Neural progenitor cell (in vitro differentiated cells): ENCODE measurements at places on chromosomes 13 and 19. TPM values are rescaled to one million over a fixed set of nuclear protein-coding genes. Genes with fewer than 3 reads are reported as not detected.

DNA sequence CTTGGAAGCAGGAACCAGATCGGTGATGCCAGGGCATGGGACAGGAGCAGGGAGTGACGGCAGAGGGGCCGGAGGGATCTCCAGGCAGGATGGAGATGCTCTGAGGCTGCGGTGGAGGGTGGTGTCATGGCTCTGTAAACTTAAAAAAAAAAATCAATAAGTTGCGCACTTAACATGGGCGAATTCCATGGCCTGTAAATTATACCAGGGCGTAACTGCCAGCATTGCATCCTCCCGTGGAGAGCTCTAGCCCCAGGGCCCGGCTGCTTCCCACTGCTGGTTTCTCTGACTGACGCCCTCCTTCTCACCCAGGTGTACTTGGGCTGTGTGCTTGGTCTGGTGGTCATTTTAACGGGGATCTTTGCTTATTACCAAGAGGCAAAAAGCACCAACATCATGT lies 8.7 kb downstream of the ATP12A start:
- DNase-seq, result no peak

Gene ZNF492
- total RNA-seq, result not detected in 2 replicates

- DNase-seq, result no peak
Measured at GRCh38 chr19:32873247-32873959, 3.8 kb upstream of the SLC7A9 start.

DNA sequence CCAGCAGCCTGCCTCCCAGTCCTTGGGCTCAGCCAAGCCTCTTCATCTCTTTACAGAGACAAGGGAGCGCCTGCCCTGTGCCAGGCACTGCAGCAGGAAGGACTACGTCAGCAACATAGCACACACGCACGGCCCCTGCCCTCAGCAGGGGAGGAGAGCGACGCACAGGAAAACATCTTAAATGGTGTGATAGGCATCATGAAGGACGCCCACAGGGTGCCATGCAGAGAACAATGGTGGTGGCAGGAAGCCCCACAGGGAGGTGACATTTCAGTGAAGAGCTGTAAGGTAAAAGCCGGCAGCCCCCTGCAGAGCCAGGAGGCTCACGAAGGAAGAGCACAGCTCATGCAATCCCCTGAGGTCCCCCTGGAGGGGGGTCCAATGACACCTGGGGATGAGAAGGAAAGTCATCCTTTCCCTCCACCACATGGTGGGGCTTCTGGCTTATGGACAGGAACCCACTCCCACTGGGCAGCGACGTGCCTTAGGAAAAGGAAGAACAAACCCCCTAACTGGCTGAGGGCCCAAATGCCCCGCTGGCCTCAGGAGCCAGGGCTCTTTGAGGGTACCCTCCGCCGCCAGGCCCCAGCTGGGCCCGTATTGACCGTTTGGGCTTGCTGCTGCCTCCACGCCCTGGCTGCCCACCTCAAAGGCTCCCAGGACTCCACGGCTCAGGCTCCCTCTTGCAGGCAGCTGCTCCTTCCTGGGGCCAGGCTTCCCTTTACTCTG lies 37.3 kb upstream of the C13orf42 start:
- peak; percentile 52 for DNase-seq

Gene FCER2
- not detected in 2 replicates for total RNA-seq

GRCh38 chr19:44903602-44904425 lies 1.8 kb upstream of the APOE start:
- peak; percentile 73 for DNase-seq

- DNase-seq, result peak; percentile 59
Measured at GRCh38 chr13:106532111-106532929, 3.1 kb downstream of the EFNB2 start.

Gene NBEA
- total RNA-seq, result 23.5 and 31.0 TPM in 2 replicates

- no peak for DNase-seq
Measured at GRCh38 chr19:1270213-1270853, 1.2 kb downstream of the CIRBP start.

- DNase-seq, result no peak
Measured at GRCh38 chr19:54616057-54616456, 14.2 kb upstream of the LILRB1 start.

GRCh38 chr13:33172911-33173310 lies 112.6 kb downstream of the STARD13 start:
- no peak for DNase-seq

DNA sequence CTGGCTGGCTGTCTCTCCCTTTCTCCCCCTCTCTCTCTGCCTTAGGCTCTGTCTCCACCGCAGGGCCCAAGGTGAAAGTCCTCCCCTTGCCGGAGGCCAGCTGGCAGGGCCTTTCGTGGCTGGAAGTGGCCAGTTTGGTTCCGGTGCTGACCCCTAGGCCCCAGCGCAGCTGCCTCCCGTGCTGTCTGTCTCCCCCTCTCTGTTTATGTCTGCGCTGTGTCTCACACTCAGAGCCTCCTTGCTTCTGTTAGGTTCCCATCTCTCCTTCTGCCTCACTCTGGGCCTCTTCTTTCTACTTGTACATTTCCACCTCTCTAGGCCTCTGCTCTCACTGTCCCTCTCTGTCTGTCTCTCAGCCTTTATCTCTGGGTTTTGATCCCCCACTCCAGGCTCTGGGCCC lies 13.1 kb downstream of the CCDC97 start:
- DNase-seq, result no peak

Gene FIZ1
- 4.8 and 10.8 TPM in 2 replicates for total RNA-seq

Gene KBTBD6
- 11.5 and 14.4 TPM in 2 replicates for total RNA-seq

Gene CGB7
- 0.31 TPM in 1 of 2 replicates, not detected in the other for total RNA-seq

GRCh38 chr19:11005521-11005920 lies 44.7 kb downstream of the SMARCA4 start:
- no peak for DNase-seq

Gene SRRM5
- 0.25 TPM in 1 of 2 replicates, not detected in the other for total RNA-seq

DNA sequence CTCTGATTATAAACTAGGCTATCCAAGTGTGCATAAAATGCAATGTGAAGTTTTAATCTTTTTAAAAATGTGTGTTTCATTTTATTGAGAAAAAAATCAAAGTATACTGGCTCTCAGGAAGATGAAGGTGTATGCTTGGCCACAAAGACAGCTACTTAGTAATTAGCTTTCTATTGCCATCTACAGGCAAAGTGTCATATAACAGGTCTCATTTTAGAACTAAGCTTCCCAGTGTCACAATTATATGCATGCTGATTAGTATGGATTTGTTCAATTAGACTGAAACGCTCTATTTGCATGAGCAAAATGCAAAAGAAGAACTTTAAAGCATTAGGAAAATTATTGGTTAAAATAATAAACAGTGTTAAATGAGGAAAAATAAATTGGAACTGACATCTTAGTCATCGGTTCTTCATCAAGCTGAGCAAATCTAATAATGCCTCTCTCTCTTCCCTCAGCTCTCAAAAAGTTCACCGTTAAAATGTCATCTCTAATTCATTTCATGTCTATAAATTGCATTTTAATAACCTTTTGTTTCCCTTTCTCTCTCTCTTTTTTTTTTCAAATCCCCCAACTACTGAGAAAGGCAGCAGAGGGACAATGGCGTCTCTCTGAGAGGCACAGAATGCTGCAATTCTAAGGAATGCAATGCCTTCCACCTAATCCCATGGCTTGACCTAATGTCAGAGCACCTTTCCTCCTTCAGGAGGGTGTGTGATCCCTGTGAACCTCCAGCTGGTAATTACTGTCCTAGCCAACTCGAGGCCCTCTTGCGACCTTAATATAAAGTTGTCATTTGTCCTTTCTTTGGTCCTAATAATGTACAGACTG lies 313.1 kb upstream of the MAB21L1 start:
- peak; percentile 77 for DNase-seq

Gene PSG1
- total RNA-seq, result not detected in 2 replicates

Gene HIPK4
- total RNA-seq, result 0.34 TPM in 1 of 2 replicates, not detected in the other

Gene PEX11G
- 1.0 and 5.7 TPM in 2 replicates for total RNA-seq

DNA sequence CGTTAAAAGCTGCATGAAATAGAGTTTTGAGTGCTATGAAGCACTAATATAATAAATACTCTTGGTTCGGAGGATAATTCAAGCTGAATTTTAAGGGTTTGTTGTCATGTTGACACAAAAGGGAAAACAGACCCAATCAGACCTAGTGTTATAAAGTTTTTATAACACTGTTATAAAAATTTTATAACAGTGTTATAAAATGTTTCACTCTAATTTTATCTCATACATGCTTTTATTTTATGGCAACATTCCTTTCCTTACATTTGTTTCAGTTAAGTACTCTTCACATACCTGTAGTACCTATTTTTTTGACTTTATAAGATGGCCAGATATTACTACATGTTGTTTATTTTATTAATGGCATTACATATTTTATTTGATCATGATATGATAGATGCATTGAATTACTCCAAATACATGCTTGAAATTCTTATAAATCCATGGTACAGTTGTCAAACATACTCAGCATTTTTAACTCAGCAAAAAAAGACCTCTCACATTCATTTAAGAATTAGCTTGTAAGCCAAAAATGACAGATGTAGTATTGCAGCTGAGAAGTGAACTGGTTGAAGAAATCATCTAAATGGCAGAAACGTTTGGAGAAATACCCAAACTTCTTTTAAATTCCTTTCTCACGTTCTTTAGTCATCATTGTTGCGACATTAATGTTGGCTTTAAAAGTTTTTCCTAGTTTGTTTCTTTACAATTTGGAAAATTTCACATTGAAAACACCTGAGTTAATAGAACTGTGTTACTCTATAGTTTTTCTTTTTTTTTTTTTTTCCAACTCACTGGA lies 104.5 kb downstream of the PIBF1 start:
- no peak for DNase-seq

GRCh38 chr13:106530980-106531481 lies 4.4 kb downstream of the EFNB2 start:
- peak; percentile 55 for DNase-seq

DNA sequence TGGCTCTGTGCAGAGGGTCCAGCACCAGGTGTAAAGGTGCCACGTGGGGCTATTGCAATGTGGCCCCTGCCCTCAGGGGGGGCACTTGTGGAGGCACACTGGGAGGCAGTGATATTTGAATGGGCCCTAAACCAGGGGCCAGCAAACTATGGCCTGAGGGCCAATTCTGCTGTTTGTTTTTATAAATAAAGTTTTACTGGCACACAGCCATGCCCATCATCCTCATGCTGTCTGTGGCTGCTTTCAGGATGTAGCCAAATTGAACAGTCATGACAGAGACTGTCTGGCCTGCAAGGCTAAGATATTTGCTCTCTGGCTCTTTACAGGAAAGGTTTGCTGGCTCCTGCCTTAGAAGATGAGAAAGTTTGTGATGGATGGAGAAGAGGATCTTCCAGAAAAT lies 33.9 kb upstream of the RANBP3 start:
- no peak for DNase-seq

DNA sequence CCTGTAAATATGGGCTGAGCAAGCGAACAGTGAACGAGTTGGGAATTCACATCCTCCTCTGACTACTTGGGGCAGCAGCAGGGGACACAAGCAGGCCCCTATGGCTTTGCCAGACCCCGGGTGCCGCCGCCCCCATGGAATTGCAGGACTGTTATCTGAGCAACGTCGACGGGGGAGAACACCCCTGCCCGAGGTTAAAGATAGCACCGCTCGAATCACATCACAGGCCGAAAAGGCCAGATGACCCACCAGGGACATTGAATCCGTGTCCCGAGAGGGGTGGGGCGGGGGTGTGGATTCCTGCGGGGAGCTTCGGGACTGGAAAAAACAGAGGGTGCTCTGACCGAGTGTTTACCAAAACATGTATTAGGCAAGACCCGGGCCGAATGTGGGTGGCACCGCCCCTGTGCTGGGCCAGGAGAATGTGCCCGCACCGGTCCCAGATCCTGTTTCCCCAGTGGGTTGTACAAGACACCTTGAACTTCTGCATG lies 9.1 kb downstream of the FEM1A start:
- DNase-seq, result no peak

Gene TPTE2
- total RNA-seq, result 0.06 and 0.17 TPM in 2 replicates

GRCh38 chr19:1037621-1038064 lies 2.3 kb upstream of the ABCA7 start:
- DNase-seq, result no peak

DNA sequence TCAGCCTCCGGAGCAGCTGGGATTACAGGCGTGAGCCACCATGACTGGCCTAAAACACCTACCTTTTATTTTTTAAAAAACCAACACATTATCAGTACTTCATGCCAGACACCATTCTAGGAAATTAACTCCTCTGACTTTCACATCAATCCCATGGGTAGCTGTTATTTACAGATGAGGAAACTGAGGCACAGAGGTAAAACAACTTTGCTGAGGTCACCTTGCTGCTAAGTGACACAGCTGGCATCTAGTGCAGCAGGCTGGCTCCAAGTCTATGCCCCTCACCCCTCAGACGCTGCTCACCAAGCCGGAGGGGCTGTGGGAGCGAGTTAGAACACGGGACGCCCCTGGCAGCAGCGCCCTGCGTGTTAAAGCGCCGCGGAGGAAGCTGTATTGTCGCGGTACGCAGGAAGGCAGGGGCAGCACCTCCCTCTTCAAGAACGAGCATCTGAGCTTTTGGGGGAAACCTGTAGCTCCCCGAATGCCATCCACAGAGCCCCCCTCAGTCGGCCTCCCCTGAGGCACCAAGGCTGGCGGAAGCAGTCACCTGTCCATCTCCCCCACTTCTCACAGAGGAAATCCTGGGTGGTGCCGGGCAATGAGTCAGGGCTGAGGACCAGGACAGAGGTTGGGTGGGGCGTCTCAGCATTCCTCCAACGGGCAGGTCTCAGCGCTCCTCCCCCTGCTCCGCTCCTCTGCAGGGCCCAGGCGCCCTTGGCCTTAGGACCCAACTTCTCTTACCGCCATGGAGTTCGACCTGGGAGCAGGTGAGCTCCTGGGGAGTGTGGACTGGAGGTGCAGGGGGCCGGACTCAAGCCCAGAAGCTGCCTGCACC lies at the start of gene C19orf33:
Gene C19orf33, plus strand, starts transcription at position 735 of the 835 bp plus-strand sequence. Its CDS starts 11 bp downstream, at position 746.
- DNase-seq, result no peak
